Muscle of leg (tissue), 16 donors: ENCODE measurements at places on chromosomes 11 and 22. TPM values are rescaled to one million over a fixed set of nuclear protein-coding genes. Genes with fewer than 3 reads are reported as not detected.

GSTP1 gene
- 328 TPM for total RNA-seq

THRSP gene
- 0.13 TPM for total RNA-seq

TRIM51G gene
- total RNA-seq, result not detected

- no peak overlapping the region for H3K27ac ChIP-seq
- H3K27me3 ChIP-seq, result no peaks in the 10 kb centered on the region
- DNase-seq, result peak; percentile 18
These were observed 680.9 kb upstream of the ANO5 start for GRCh38 chr11:21511835-21512440.

- no peaks in the 10 kb centered on the region for H3K27me3 ChIP-seq
- peaks cover 12% of the 10 kb centered on the region for H3K4me1 ChIP-seq
- peak; percentile 62 for DNase-seq
- H3K4me3 ChIP-seq, result no peak overlapping the region
These were observed 67.1 kb upstream of the TSPAN18 start for GRCh38 chr11:44659641-44660040.

DNA sequence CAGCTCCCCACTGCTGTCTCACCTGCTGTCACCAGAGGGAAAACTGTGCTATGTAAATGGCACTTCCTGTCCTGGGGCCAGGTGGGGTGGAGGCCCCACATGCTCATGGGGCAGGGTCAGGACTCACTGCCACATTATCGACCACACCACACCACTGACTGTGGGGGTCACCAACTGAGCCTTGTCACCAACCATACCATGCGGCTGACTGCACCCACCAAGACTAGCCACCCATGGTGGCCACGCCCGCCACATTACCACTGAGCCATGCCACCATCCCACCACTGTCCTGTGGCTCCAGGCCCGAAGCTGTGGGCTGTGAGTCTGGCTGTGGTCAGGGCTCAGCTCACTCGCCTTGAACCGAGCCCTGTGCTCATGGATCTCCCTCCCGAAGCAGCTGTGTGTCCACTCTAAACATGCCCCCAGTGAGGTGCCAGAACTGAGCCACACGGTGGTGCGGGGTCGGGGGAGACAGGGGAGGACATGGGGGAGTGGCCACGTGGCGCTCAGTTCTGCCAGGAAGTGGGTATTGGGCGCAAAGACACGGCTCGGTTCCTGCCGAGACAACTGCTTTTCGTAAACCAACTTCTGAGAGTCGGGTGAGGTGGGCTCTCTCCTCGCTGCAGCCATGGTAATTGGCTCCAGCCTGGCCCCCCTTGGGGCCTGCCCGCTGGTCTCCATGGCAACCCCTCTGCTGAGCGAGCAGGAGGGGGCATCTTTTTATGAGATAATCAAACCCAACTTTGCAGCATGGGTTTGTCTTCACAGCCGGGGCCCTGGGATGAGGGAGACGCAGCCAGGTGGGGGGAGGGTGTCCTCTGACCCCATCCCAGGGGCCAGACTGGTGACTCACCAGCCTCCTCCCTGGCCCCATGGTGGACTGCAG, 23.2 kb downstream of the RTN4R start:
- peaks cover 100% of the 10 kb centered on the region for H3K4me1 ChIP-seq
- no peak overlapping the region for H3K27ac ChIP-seq
- no peak for DNase-seq
- no peaks in the 10 kb centered on the region for H3K27me3 ChIP-seq
- H3K36me3 ChIP-seq, result peaks cover 10% of the 10 kb centered on the region

DNA sequence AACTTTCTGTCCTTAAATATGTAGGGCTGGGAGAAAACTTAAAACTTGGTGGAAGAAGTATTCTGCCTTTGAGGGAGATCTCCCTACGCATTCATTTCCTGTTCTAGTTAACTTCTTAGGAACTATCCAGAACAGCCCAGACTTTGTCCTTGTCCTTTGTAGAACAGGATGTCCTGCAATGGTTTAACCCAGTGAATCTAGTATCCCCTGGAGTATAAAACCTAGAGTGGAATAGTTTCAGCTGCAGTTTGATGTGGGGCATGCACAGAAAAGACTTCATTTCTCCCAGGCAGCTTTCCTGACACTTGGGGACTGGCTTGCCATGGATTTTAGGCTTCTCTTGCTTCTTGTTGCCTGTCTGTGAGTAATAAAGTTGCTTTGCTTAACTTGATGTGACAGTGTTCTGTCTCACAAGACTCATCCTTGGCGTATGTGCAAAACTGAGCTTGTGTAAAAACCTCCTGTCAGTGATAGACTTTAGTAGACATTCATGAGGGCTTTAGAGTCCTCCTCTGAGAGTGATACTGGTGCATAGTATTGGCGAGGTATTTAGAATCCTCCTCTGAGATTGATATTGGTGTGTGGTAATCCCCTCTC, 28.2 kb downstream of the ARHGAP42 start:
- H3K27ac ChIP-seq, result peak overlapping the region; percentile 53
- no peaks in the 10 kb centered on the region for H3K27me3 ChIP-seq
- DNase-seq, result peak; percentile 50
- no peak overlapping the region for H3K4me3 ChIP-seq
- peaks cover 13% of the 10 kb centered on the region for H3K4me1 ChIP-seq

DNA sequence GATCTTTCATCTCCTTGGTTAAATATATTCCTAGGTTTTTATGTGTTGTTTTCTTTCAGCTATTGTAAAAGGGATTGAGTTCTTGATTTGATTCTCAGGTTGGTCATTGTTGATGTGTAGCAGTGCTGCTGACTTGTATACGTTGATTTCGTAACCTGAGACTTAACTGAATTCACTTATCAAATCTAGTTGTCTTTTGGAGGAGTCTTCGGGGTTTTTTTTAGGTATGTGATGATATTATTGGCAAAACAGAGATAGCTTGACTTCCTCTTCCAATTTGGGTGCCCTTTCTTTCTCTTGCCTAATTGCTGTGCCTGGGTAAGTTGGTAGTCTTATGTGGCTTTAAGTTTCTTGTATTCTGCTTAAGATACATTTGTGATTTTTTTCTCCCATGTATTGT, 52.8 kb downstream of the CBL start:
- H3K27ac ChIP-seq, result no peak overlapping the region
- H3K4me1 ChIP-seq, result peaks cover 3% of the 10 kb centered on the region
- no peak overlapping the region for H3K4me3 ChIP-seq
